ENCODE measurements at places on chromosomes 4 and X.
A peak's percentile ranks its signal among the peaks of the same experiment; 100 is the strongest.

DNA sequence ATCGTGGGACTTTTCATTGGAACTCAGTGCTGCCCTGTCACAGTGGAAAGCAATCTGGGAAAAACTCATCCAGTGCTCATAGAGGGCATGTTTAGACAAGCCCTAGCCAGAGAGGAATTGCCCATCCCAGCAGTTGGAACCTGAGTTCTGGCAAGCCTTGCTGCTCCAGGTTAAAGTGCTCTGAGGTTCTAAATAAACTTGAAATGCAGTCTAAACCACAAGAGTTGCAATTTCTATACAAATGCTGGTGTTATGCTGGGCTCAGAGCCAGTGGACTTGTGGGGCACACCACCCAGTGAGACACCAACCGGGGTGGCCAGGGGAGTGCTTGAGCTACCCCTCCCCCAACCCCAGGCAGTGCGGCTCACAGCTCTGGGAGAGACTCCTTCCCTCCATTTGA lies 142.8 kb upstream of the PPP1R2C start:
- DNase-seq = no peak

GRCh38 chr4:17164666-17165065 lies 266.2 kb upstream of the LDB2 start:
- DNase-seq = no peak

DNA sequence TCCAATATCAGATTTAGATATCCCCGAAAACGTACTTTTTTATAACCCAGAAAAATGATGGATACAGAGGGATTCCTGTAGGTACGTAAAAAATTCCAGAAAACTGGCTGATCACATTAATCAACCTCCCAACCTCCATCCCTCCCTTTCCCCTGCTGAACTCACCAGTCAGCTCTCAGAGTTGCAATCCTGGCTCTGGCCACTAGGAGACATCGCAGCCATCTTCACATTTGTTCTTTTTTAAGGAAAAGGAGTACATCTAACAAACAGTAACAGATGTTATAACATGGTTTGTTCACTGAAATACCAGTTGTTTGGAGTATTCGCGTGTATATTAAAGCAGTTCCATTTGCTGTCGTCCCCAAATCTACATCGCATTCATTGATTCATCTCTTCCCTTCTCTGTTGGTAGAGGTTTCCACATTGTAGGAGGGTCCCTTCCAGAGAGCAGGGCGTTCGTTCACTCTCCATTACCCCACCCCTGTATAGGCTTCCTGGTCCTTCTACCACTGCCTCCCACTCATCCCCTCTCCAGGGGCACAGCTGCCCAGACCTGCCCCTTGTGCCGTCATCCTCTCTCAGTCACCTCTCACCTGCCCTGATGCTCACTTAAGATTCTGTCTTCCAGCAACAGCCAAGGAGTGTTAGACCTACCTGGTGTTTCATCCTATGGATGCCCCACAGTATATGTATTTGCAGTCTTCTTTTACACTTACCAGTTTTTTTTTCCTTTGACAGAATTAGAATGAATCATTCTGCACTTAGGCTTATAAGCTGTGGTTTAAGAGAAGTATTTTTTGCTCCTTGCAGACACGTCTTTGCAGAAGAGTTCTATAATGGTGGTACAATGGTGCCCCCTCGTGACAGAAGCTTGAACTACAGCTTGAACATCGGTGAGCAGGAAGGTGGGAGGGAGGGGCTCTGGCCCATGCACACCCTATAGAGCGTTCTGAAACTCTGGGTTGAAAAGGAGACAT lies 36.8 kb upstream of the RAB40AL start:
- peak; percentile 76 for DNase-seq

DNA sequence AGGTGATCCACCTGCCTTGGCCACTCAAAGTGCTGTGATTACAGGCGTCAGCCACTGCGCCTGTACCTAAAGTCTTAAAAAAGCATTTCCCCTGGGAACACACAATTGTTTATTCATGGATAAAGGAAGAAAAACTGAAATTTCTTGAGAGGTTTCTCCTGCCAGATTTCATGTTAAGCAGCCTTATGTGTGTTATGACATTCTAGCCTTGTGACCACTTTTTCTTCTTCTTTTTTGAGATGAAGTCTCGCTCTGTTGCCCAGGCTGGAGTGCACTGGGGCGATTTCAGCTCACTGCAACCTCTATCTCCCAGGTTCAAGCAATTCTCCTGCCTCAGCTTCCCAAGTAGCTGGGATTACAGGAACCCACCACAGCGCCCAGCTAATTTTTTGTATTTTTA lies 57.8 kb upstream of the PLAC8 start:
- no peak for DNase-seq

DNA sequence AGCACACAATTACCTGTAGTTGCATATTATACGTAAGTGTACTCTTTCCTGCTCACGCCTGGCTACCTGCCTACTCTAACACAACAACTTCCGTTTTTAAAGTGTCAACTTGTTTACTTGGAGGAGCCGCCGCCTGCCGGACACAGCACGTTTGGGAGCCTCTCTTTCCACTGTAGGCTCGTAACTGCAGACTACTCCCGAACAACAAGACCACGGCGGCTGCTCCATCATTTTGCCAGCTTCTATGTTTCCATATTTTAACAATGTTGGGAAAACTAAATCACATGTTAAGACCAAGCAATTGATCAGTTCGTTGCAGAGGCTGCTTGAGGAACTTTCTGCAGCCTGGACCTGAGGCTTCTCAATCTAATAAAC lies 841 bp downstream of the MTNR1A start:
- DNase-seq = no peak

DNA sequence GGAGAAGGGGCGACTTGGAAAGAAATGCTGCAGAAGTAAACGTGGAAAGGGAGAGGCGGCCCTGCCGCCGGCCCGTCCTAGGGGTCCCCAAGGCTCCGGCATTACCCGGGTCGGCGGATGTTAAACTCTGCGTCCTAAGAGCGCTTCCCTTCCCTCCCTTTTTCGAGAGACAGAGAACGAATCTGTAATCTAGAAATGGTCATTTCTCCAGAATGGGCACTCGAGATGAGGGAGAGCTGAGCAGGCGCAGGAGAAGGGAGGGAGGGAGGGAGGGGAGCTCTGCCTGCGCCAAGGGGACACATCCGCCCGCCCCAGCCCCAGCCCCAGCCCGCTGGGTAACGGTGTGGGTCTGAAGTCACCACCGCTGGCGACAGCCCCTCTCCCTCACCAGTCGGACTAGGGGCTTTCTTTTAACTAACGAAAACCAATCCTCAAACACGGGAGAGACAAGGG lies 1.7 kb downstream of the HCFC1 start:
- DNase-seq = no peak

DNA sequence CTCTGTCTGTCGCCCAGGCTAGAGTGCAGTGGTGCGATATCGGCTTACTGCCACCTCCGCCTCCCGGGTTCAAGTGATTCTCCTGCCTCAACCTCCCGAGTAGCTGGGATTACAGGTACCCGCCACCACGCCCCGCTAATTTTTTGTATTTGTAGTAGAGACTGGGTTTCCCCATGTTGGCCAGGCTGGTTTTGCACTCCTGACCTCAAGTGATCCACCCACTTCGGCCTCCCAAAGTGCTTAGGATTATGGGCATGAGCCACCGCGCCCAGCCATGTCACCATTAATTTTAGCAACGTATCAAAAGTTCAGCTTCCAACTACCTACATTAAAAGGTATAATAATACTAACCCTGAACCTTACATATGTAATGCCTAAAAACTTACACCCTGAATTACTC lies 940 bp upstream of the UTP3 start:
- DNase-seq = peak; percentile 45

- peak; percentile 6 for DNase-seq
Measured at GRCh38 chrX:6574762-6575161, 39.8 kb upstream of the VCX3A start.

GRCh38 chrX:10856797-10857196 lies 236.4 kb upstream of the MID1 start:
- peak; percentile 82 for DNase-seq

GRCh38 chrX:45840411-45840950 lies 639.8 kb upstream of the DIPK2B start:
- no peak for DNase-seq

GRCh38 chrX:107025545-107025944 lies 25.5 kb upstream of the MORC4 start:
- DNase-seq = peak; percentile 48

DNA sequence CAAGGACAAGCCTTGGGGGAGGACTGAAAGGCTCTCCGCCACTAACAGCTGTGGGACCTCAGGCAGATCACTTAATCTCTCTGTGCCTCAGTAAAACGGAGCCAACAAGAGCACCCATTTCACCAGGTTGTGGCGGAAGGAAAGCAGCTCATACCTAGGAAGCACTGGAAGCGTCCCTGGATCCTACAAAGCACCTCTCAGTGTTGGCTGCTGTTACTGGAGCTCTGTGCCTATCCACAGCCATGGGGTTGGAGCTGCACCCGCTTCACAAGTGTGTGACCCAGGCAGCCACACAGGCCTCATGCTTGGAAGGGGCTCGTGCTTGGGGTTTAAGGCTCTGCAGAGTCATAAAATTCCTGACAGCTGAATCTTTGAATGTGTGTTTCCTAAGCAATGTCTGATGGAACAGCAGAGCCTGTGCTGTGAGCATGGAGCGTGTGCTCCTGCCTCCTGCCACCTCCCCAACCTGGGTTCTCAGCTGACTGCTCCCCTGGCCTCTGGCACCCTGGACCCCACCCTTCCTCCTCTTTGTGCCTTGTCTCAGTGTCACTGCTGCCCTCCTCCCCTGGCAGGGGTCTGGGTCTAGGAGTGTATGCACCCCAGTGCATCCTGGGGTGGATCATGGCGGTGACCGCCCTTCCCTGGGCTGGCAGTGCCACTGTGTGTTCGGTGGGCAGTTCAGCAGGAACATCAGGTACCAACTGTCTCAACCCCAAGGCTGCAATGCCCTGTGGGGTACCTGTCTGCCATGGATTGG lies 14.4 kb upstream of the MAN2B2 start:
- DNase-seq = no peak

GRCh38 chrX:38831949-38832348 lies 30.7 kb downstream of the MID1IP1 start:
- no peak for DNase-seq

GRCh38 chrX:10759141-10759799 lies 138.9 kb upstream of the MID1 start:
- DNase-seq = no peak

DNA sequence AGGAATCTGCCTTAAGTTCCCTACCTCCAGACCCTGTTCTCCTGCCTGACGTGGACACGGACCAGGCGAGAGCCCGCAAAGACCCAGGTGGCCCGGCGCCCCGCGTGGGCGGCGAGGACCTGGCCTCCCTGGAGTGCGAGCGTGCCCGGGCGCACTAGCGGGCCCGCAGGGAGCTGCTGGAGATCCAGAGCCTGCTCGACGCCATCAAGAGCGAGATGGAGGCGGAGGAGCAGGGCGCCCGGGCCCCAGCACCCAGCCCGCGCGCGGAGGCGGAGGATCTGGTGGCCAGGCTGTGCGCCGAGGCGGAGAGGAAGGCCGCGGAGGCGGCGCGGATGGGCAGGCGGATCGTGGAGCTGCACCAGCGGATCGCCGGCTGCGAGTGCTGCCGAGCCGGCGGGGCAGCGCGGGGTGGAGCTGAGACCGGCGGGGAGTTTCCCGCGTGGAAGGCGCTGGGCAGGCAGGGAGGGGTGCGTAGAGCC lies 18.2 kb downstream of the MRFAP1 start:
- DNase-seq = no peak
